Urinary bladder (tissue), 4 donors: ENCODE measurements at places on chromosomes 7 and 10.

DNA sequence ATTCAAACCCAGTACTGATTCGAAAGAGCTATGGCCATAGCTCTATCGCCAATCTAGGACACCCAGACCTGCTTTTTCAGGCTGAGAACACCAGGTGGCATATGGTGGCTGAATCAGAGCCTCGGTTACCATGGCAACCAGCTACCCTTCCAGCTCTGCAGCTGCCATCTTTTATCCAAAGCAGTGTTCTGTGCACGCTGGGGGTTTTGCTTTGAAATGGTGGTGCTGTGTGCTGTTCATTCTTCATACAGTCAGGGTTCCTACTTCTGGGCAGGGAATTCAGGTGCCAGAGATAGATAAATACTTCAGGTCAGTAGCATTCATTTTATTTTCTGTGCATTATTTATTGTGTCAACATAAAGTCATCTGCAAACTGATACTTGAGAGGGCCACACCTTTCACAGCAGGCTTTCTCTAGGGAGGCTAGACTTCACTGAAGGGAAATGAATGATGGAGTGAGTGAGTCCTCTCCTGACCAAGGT, 85.4 kb downstream of the AKR1D1 start:
- DNase-seq = peak; percentile 73

DNA sequence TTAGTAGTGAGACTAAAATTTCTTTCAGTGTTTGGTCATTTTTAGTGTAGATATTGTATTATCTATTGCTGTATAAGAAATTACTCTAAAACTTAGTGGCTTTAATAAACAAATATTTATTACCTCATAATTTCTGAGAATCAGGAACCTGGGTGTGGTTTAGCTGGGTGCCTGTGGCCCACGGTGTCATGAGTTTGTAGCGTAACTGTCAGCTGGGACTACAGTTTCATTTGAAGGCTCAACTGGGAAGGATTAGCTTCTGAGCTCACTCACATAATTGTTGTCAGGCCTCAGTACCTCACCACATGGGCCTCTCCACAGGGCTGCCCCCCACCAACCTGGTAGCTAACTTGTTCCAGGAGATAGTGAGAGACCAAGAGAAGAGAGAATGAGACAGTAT, 98.5 kb downstream of the SRI start:
- DNase-seq = no peak

- DNase-seq = no peak
Measured at GRCh38 chr10:49068672-49069217, 46.6 kb downstream of the VSTM4 start.

- DNase-seq = no peak
Measured at GRCh38 chr7:4531236-4531635, 150.9 kb upstream of the FOXK1 start.

DNA sequence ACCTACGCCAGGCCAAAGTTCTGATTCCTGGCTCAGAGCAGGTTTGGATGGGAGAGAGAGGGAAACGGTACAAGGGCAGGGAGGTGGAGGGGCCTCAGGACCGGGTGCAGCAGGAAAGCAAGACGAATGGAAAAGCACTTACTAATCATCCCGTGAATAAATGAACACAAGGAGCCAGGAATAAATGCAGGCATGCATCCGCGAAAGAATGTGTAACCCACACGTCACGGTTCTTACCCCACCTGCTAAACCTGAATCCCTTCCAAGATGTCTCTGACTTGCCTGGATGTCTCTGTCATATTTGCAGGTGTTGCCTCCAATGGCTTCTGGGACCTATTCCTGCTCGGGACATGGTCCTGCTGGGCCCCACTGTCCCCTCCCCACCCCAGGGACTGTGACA, 335.2 kb upstream of the RNF32 start:
- DNase-seq = no peak

DNA sequence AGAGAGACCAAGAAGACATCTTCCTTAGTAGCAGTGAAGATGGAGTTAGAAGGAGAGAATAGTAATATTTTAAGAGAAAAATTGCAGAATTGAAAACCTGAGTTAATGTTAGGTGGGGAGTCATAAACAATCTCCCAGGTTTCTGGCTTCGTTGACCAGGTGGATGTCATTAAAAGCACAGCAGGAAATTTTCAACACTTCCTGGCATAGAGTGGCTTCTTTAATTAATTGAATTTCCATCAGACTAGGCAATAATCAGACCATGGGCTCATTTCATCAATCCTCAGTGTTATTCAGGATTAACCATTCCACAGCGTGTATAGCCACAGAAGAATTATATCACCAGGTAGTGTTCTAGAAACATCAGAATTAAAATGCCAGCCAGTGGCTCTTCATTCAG, 268.2 kb downstream of the CCDC3 start:
- DNase-seq = no peak

GRCh38 chr7:106018566-106019469, 55.8 kb downstream of the CDHR3 start:
- no peak for DNase-seq

GRCh38 chr7:46900312-46901263, 681.3 kb downstream of the TNS3 start:
- peak; percentile 53 for DNase-seq

DNA sequence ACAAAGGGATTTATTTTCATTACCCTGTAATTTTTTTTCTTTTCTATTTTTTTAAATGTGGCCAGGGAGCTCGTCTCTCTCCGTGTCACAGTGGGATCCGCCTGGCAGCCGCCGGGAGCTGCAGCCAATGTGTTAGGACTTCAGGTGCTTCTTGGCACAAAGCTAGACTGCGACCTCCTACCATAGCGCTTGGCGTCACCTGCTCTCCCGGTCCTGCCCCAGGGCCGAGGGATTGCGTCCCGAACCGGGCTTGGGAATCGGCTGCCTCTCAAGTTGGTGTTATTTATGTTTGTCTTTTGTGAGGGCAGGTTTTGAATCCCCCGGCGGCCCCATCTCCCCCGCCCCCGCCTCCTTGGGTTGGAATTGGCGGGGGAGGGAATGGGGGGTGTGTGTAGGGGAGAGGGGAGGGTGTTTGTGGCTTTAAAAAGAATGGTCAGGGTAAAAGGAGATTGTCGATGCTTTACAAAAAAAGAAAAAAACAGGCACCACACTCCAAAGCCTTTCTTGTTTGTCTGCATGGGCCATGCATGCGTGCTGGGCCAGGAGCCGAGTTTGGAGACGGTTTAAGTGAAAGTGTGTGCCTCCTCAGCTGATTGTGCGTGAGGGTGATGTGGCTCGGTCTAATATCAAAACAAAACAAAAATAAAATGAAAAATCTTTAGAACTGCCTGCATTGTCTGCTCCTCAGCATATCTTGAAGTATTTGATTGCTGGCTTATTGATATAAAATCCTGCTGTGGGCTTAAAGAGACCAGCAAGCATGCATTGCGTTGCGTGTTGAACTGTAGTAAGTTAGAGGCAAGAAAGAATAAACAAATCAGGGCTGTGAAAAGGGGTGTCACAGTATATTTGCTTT, 1.2 kb downstream of the PPP1R9A start:
- DNase-seq = peak; percentile 33

GRCh38 chr10:103918053-103918846, at the start of gene STN1:
Gene STN1 (minus strand): TSS chr10:103918184. CDS start chr10:103917594, 590 bp downstream.
- DNase-seq = peak; percentile 90

- DNase-seq = no peak
Measured at GRCh38 chr10:95784279-95784913, 28.4 kb downstream of the ENTPD1 start.

- no peak for DNase-seq
Measured at GRCh38 chr7:92717993-92718716, 118.2 kb downstream of the CDK6 start.
